Uterus (tissue), 4 donors: ENCODE measurements at places on chromosomes 12 and 14.

GRCh38 chr12:59164226-59164625 is 243.9 kb upstream of the LRIG3 start:
- no peak for DNase-seq

GRCh38 chr12:51378749-51379148 is 12.5 kb downstream of the GALNT6 start:
- no peak for DNase-seq

DNA sequence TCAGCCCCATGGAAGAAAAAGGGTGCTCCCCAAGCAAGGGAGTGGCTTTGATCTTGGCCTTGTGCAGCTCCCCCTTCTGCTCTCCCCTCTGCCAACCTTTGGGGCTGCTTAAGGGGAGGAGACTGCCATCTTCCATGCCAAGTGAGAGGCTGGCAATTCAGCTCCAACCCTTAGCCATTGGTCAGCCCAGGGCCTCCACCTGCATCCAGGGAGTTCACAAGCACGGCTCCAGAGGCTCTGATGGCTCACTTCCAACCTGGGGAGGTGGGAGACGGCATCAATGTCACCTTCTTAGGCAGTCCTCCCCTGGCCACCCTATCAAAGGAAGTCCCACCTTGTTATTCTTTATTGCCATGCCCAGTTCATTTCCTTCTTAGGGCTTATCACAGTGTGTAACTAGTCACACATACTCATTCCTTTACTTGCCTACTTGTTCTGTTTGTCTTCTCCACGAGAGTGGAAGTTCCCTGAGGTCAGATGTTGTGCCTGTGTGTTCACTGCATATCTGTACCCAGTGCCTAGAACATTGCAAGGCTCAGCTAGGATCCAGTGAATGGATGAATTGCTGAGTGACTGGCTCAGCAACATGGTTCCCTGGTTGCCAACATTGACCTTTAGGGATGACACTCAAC is 5.0 kb downstream of the HDAC7 start:
- no peak for DNase-seq

DNA sequence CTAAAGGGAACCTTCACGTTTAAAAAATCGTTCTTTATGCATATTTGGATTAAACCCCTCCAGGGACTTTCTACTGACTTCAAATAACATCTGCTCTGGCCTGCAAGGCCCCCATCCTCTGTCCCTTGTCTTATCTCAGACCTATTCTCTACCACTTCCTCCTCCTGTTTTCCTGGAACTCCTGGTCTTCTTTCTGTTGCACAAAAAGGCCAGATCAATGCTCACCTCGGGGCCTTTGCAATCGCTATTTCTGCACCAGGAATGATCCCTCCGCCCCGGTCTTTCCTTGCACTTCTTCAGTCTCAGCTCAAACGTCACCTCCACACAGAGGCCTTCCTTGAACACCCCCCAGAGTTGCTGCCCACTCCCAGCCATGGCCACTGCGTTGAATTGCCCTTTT is 57.6 kb upstream of the BEGAIN start:
- DNase-seq: no peak

GRCh38 chr14:57811998-57812546 is 53.8 kb downstream of the SLC35F4 start:
- no peak for DNase-seq

DNA sequence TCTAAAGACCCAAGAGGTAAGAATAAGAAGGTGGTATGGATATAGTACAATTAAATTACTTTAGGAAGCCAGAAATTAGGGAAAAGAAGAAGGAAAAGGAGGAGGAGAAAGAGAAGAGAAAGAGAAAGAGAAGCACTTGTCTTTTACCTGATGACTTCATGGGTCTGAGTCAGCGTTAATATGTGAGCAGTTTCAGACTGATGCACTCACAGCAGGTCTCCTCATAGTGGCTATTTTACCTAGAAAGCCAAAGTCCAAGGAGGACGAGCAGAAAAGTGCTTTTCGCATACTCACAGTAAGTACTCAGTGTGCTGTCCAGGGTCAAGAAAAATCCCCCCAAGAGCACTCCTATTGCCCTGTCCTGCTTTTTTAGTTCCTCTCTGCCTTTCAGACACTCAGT is 222.1 kb downstream of the C12orf42 start:
- no peak for DNase-seq

DNA sequence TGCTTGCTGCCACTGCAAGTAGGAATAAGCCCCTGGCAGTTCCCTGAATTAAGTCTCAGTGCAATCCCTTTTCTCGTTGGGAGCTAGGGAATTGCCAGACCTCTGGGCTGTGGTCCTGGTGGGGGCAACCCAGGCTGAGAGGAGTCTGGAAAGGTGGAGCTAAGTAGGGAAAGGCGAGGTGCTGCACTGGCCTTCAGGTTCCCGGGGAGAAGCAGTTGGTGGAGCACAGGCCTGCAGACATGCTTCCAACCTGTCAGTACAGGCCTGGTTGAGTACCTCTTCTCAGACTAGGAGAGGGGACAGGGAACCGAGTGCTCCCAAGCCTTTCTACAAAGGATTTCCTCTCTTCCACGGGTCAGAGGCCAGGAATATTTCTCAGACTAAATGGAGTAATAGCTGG is 1.5 kb downstream of the NRIP2 start:
- DNase-seq: no peak

DNA sequence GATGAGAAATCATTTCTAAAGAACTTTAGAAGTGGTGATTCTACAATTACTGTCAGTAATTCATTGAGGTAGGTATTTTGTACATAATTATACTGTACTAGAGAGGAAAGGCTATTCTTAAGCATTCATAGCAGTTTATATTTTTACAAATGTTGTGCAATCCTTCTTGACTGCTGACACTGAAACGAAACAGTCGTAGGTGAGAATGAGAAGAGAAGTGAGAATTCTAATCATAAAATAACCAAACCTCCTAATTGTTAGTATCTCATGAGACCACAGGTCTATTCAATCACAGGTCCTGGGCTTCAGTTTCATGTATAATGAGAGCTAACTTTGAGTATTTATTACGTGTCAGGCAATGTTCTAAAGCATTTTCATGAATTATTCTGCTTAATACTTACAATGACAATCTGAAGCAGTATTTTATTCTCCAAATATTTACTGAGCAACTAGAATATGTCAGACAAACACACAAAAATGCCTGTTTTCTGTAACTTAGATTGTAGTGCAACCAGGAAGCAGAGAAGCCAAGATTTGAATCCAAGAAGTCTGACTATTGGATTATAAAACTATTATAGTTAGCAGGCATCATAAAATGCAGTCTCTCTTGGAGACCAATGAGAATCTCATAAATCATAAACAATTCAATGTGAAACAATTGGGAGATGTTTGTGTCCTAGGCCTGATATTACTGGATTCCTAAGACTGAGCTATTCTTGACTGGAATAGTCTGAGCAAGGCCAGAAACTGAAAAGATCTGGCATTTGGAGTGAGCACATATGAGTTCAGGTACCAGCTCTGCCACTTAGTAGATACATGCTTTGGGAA is 24.3 kb downstream of the RERG start:
- no peak for DNase-seq

DNA sequence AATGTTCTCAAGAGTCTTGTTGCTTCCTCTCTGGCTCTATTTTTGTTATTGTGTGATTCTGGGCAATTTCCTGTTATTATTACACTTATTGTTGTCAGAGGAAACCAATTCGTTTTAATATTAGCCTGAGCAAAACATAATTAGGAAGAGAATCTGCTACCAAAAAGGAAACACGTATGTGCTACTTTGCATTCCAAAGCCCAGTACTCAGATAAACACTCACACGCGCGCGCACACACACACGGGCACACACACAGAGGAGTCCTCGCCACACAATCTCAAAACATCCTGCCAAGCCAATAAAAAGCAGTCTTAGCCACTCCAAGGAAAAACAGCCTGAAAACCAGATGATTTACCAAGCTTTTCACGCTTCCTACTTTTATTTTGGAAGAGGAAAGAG is 400.7 kb downstream of the NUAK1 start:
- DNase-seq: peak; percentile 23

GRCh38 chr12:47377414-47378221 is 297.9 kb upstream of the AMIGO2 start:
- peak; percentile 99 for DNase-seq

- DNase-seq: no peak
Measured at GRCh38 chr14:105933238-105933637, 406.9 kb downstream of the TMEM121 start.

DNA sequence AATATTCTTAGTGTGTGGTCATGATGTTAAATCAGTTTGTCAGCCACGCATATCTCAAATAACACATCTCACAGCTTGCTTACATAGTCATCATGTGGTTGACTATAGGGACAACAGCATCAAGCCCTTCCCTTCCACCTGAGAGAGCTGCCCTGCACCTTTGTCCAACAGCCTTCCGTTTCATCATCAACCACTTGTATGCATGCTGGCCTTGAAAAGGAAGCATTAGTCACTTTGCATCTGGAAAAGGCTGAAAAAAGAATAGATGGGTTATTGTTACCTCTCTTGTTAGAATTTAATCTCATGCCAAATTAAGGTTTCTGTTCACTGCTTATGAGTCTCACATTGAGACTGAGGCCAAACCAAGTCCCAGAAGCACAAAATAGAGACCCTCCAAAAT is 1586.5 kb upstream of the SEL1L start:
- no peak for DNase-seq

- DNase-seq: peak; percentile 45
Measured at GRCh38 chr12:64181430-64182291, 40.4 kb downstream of the KICS2 start.

DNA sequence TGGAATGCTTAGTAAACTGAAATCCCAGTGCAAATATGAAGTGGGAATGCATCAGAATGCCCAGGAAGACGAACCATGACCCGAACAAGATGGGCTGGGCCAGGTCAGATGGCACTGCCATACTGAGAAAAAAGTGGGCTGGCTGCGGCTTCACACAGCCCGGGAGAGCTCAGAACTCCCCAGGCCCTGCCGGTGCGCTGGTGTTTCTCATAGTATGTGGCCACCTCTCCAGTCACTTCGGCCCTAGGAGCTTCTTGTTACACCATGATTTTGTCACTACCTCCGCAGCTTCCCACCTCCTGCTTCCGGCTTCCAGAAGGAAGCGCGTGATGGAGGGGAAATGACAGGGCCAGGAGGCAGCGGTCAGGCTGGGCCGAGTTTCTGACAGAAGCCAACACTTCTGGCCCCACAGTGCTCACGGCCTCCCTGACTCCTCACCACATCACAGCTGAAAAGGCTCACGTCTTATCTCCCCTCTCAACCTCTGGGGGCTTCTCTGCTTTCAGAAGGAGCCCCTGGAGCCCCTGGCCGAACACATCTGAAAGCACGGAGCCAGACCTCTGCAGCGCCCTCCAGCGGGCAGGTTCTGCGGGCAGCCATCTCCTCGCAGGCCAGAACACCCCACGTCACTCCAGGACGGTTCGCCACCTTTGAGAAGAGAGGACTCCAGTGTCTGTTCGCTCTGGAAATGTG is 30.7 kb downstream of the DAD1 start:
- no peak for DNase-seq

- DNase-seq: no peak
Measured at GRCh38 chr12:62267480-62267879, 7.3 kb downstream of the USP15 start.

- DNase-seq: no peak
Measured at GRCh38 chr12:124586756-124587155, 19.3 kb upstream of the NCOR2 start.
